ENCODE measurements at places on chromosomes 7 and 10.

- DNase-seq = no peak
Observed at GRCh38 chr7:35289376-35289775, 35.5 kb upstream of the TBX20 start.

DNA sequence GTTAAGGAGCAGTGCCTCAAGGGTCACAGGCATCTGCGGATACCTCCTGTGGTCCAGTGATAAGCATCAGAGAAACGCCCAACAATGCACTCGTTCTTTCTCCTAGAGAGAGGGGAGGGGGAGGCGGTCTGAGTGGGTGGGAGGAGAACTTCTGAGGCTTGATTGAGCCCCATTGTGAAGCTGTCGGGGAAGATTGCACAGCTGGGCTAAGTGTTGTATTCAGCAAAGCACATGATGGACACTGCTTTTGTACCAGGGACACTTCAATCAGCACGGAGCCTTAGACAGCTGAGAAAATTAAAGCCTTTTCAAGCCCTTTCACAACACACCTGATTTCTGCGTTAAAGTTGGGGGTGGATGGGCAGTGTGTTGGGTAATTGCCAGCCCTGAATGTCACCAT is 230.3 kb upstream of the GHITM start:
- no peak for DNase-seq

DNA sequence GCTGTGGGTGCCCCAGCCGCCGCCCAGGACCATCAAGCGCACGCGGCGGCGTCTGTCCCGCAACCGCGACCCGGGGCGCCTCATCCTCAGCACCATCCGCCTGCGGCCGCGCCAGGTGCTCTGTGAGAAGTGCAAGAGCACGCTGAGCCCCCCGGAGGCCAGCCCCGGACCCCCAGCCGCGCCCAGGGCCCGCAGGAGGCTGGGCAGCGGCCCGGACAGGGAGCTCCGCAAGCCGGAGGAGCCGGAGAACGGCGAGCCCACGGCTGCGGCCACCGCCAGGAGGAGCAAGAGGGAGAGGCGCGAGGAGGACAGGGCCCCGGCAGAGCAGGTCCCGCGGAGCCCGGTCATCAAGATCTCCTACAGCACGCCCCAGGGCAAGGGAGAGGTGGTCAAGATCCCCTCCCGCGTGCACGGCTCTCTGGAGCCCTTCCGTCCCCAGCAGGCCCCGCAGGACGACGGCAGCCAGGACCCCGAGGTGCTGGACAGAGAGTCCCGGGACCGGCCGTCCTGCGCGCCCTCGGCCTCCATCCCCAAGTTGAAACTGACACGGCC is 8.0 kb downstream of the PWWP2B start:
- no peak for DNase-seq

DNA sequence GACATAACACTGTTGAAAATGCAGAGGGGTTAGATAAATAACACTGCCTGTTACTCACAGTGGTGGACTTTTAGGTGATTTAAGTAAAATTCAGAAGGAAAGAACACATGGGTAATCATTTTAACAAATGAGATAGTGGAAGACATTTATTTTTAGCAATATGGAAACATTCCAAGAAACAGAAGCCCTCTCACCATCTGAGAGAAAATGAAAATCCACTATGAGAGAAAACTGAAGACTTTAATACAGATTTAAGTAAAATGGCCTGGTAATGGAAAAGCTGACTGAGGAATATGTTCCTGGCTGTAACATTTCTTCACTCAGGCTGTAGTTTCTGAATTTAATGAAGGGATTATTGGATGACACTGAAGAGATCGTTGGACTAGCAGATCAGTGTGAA is 12.1 kb upstream of the ZNF786 start:
- no peak for DNase-seq

DNA sequence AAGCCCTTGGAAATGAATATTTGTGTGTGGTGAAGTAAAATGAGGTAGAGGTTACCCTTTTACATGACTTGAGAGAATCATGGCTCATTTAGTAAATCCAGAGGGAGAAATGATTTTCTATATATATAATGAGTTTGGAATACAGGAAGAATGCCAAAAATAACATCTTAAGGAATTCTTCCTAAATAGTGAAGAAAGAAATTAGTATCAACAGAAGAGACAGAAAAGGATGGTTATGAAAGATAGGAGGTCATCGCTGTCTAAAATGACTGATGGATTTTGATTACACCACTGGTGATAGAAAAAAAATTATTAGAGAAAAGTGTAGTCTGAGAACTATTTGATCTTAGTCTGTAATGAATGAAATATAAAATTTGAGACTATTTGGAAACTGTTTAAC is 283.0 kb downstream of the ADK start:
- DNase-seq = no peak

- no peak for DNase-seq
Observed at GRCh38 chr10:61899069-61899531, 2.4 kb upstream of the ARID5B start.
